ENCODE measurements at places on chromosomes 13 and 19.

DNA sequence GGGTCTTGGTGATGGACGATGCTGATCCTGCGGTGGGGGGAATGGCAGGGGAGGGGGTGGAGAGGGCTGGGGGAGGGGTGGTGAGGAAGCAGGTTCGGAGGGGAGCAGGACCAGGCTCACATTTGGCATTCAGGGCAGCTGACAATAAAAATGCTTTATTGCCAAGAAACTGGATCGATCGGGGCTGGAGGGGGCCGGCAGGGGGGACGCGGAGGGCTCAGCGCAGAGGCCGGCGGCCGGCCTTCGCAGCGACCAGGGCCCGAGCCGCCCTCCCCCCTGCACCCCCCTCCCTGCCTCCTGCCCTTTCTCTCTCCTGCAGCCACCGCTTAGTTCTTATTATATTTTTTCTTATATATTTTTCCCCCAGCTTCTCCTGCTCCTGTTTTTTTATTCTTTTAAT lies 18.1 kb upstream of the POU2F2 start:
- no peak for DNase-seq

DNA sequence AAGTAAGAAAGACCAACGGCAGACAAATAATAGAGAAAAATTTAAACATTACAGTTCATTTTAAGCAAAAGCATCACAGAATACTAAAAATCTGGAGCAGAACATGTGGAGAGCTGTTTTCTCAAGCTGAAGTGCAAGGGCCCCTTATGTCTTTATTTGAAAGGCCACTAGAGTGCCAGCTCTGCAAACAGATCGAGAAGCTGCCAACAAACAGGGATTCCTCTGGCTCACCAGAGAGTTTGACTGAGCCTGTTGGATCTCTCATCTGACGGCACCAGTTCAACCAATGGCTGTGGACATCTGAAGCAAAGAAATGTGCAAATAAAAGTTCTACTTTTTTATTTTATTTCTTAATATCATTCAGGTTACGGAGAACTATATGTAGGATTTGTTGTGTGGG lies 119.7 kb downstream of the COL4A2 start:
- no peak for DNase-seq

DNA sequence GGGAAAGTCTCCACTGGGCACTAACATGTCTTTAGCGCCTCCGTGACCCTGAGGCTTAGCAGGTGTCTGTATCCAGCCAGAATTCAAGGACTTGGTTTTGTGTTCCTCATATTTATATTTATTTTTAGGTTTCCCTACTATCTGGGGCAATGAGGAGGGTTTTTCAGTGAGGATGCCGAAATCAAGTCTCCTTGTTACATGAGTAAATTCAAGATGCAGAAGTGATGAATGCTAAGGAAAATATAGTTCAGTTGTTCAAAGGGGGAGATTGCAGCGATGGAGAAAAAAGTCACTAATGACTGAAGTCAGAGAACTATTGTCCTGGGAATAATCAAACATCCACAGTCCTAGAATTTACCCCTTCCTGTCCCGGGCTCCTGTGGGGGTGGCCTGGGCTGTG lies 791 bp upstream of the ADGRE2 start:
- DNase-seq: no peak

GRCh38 chr19:5170329-5170745 lies 170.3 kb downstream of the PTPRS start:
- peak; percentile 42 for DNase-seq

DNA sequence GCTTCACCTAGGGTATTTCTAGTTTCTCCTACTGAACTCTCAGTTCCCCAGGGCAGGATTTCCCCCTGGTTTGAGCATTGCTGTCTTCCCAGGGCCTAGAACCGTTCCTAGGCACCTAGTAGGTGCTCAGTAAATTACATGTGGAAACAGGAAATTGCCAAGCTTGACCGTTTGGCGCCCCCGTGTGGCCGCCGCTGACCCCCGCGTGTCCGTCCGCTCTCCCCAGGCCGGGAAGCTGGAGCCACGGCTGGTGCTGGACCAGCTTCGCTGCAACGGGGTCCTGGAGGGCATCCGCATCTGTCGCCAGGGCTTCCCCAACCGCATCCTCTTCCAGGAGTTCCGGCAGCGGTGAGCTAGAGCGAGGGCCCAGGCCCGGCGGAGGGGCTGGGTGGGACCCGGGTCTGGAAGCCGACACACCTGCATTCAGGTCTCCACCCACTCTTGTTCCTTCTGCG lies 55.5 kb downstream of the MYH14 start:
- DNase-seq: no peak

- DNase-seq: no peak
Observed at GRCh38 chr13:33956346-33956745, 138.4 kb downstream of the RFC3 start.

GRCh38 chr19:48445256-48445605 lies 552 bp upstream of the GRWD1 start:
- DNase-seq: no peak

- peak; percentile 38 for DNase-seq
Observed at GRCh38 chr19:1000095-1000494, at the start of gene GRIN3B. Gene GRIN3B, plus strand, starts transcription at chr19:1000419. Its CDS starts 19 bp downstream, at chr19:1000438.

DNA sequence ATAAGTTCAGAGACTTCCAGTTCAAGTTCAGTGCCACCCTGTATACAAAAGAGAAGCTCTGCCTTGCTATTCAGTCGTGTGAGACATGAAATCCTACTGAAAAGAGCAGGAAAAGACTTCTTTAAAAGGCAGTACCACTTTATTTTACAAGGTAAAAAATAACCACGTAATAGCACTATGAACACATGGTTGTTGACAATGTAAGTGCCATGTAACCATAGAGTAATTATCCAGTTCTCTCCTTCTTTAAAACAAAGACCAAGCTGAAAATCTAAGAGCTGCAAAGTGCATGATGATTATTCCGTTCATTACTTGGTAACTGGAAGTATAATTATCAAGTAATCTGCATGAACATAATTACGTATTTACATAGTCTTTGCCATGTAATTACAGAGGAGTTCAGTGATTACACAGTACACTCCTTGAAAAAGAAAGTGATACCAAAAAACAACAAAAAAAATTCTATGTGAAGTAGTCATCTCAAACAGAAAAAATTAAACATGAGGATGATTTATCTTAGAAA lies 288.7 kb downstream of the EFNB2 start:
- DNase-seq: no peak

DNA sequence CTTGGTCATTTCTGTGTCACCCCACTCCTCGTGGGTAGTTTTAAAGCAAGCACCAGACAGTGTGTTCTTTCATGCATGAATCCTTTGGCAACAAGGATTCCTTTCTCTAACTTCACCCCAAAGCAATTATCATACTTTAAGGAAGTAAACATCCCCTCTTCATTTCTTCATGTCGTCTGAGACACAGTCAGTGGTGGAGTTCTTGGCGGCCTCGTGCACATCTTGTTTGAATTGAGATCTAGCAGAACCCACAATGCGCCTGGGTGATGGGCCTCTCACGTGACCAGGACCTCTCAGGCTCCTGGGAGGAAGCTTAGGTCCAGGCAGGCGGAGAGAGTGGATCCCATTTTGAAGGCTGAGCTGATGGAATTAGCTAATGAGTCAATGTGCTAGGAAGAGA lies 2.6 kb downstream of the ACSBG2 start:
- no peak for DNase-seq

DNA sequence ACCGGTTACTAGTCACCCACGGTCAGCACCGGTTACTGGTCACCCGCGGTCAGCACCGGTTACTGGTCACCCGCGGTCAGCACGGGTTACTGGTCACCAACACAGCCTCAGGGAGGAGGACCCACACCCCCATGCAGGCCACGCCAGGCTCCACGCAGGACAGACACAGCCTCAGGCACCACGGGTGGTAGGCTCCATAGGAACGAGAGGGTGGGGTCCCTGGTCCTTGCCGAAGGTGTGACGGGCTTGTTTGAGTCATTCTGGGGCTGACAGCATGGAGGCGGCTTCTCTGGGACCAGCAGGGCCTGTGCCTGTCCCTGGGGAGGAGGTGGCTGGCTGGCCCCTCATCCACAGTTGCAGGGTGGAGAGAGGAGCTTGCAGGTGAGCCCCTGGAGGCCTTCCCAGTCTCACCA lies 122.8 kb upstream of the SOX1 start:
- DNase-seq: no peak

- DNase-seq: no peak
Observed at GRCh38 chr13:25170554-25171111, 1.5 kb downstream of the AMER2 start.

- no peak for DNase-seq
Observed at GRCh38 chr19:6273701-6274601, 5.8 kb downstream of the MLLT1 start.

DNA sequence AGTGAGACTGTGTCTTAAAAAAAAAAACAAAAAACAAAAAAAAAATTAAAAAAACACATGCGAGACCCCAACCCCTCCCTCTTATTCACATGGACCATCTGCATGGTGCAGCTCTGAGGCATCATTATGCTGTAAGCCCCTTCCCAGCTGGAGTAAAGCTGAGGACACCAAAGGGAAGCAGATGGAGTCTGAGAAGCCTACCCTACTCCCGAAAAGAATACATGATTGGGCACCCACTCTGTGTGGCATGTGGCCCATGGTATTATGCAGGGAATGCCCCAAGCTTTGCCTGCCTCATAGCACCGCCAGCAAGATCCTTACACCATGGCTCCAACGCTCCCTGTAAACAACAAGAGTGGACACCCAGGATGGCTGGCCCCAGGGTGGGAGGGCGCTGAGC lies 4.7 kb downstream of the PTH2 start:
- no peak for DNase-seq

DNA sequence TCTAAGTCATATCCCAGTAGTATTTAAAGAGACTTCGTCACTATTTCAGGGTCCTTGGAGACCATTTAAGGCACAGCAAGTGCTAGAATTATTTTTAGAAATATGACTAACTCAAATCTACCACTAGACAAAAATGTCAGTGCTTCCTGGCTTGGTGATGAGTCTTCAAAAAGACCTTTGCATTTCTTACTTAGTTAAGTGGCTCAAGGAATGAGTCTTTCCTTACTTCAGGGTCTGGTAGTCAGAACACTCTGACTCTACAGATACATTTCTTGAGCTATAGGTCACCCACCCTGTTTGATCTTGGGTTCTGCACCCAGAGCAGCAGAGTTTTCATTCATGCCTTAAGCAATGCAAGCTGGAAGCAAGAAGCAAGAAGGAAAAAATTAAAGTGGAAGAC lies 191.0 kb upstream of the HTR2A start:
- no peak for DNase-seq

GRCh38 chr13:114096811-114097211 lies 35.6 kb downstream of the RASA3 start:
- DNase-seq: no peak

DNA sequence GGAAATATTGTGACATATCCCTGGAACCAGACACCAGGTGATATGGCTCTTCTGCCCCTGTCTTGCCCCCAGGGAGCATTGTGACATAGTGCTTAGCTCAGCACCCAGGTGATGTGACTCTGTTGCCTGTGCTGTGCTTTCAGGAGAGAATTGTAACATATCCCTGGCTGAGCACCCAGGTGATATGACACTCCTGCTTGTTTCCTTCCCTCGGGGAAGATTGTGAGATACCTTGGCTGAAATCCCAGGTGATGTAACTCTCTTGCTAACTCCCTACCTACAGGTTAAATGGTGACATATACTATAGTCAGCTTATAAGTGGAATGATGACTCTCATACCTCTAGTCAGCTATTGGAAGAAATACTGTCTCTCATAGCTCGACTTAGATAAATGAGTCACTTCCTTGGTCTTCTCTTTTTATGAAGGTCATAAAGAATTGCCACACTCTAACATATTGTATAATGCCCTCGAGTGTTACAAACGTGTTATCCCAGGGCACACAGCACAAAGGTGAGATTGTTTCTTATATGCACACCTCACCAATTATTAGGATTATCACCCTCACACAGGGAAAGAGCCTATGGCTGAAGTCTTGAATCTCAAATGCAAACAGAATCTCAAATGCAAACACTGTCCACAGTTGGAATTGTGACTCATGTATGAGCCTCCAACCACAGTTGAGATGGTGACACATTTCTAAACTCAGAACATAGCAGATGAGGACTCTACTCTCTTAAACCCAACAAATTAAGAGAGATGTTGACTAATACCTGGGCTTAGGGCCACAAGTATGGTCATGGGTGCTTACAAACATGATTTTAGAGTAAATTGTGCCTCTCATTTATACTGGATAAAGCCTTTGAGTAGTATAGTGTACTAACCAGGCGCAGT lies 32.7 kb upstream of the ZNF254 start:
- DNase-seq: no peak

- peak; percentile 16 for DNase-seq
Observed at GRCh38 chr19:49691243-49692146, 579 bp downstream of the CPT1C start.

- DNase-seq: no peak
Observed at GRCh38 chr19:57583104-57583520, 833 bp upstream of the ZIK1 start.

DNA sequence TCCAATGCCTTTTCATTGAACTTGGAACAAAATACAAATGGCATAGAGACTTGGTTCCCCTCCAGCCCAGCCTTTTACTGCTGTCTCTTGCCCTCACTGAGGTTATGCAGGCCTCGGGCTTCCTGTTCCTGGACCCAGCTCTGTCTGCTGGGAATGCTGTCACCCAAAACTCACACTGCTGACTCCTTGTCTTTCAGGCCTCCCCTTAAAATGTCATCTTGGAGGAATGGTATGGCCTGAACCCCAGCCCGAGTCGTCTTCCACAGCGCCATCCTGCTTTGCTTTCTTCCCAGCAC lies 9.7 kb upstream of the ANKRD10 start:
- no peak for DNase-seq

DNA sequence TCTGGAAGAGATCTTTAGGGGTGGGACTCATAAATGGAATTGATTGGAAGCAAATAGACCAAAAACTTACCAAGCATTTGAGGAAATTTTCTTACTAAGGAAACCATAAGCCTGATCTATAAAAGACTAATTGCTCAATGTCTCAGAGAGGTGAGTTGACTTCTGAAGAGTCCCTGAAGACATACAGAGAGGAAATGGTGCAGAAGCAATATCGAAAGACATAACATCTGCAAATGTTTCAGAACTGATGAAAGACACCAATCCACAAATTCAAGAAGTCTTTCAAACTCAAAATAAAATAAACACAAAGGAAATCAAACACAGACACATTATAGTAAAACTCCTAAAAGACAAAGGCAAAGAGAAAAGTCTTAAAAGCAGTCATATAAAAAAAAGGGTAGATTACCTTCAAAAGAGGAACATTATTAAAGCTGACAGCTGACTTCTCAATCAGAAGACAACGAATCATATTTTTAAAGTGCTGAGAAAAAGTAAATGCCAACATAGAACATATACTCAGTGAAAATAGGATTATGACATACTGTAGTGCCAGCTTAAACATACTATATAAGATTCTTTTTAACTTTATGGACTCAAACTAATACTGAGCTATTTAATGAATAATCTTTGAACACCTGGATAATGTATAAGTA lies 45.4 kb upstream of the CALM3 start:
- DNase-seq: no peak

- no peak for DNase-seq
Observed at GRCh38 chr13:44747179-44747578, 171.0 kb upstream of the TSC22D1 start.
